A673 (cell line): ENCODE measurements at places on chromosomes 4 and X. TPM values are rescaled to one million over a fixed set of nuclear protein-coding genes. Genes with fewer than 3 reads are reported as not detected.
A peak's percentile ranks its signal among the peaks of the same experiment; 100 is the strongest.

DNA sequence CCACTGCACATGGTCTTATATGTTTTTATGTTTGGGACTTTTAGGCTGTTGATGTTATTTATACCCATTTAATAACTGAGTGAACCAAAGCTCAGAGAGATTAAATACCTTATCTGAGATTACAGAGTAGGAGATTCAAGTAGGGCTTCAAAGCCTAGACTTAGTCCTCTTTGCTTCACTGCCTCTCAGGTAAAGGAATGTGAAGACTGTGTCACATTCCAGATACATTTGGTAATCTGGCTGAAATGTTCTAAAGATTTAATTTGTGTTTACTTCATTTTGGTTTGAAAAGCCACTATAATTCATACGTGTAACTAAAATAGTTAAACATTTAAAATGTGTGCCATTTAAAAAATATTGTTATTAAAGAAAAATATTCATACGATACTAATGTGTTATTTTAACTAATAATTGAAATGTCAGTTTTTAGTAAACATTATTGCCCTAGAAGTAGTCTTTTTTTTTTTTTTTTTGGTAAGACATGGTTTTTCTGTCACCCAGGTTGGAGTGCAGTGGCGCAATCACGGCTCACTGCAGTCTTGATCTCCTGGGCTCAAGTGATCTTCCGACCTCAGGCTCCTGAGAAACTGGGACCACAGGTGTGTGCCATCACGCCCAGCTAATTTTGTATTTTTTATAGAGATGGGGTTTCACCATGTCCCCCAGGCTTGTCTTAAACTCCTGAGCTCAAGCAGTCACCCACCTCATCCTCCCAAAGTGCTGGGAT, 54.3 kb downstream of the WWC2 start:
- no peaks in the 10 kb centered on the region for H3K36me3 ChIP-seq
- peaks cover 12% of the 10 kb centered on the region for H3K4me1 ChIP-seq
- H3K27me3 ChIP-seq, result no peaks in the 10 kb centered on the region
- H3K27ac ChIP-seq, result no peak overlapping the region
- no peak for DNase-seq

SLC9A7 gene
- 11.3 and 13.1 TPM in 2 replicates for total RNA-seq

DNA sequence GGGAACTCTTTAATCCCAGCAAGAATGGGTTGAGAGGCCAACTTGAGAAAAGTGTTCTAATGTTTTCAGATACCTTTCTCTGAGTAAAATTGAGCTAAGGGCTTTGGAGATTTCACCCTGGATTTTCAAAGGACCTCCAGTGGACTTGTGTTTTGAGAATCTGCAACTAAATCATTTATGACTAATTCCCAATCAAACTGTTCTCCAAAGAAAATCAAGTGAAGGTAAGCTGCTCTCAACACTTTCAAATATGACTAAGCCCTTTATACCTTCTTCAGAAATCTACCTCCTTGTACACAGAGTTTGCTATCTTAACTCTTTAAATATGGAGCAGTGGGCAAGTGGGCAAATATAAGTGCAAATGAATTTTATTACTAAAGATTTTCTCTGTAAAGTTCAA, 392.9 kb downstream of the PDGFC start:
- H3K4me3 ChIP-seq, result no peak overlapping the region
- no peaks in the 10 kb centered on the region for H3K27me3 ChIP-seq
- DNase-seq, result no peak
- H3K4me1 ChIP-seq, result peaks cover 5% of the 10 kb centered on the region
- no peak overlapping the region for H3K27ac ChIP-seq

DNA sequence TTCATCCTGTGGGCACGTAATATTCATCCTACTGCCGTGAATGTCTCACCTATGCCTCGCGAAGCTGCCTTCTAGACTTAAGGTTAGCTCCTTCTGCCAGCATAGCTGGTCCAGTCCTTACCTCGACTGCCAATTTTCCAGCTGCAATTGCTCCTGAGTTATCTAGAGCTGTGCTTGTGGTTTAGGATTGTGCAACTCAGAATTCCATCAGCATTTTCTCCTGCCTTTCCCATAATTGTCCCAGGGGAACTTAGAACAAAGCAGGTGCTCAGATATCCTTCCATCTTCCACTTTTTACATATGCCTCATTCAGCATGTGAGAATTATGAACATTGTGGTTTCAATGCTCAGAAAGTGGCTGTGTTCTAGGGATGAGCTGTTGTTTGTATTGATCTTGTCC, 131.4 kb upstream of the ADGRL3 start:
- no peak overlapping the region for H3K4me3 ChIP-seq
- DNase-seq, result no peak
- H3K27me3 ChIP-seq, result no peaks in the 10 kb centered on the region
- H3K36me3 ChIP-seq, result no peaks in the 10 kb centered on the region
- no peaks in the 10 kb centered on the region for H3K4me1 ChIP-seq

GRCh38 chr4:27318740-27319139, 458.1 kb downstream of the STIM2 start:
- H3K27ac ChIP-seq, result no peak overlapping the region
- H3K4me3 ChIP-seq, result no peak overlapping the region
- H3K27me3 ChIP-seq, result no peaks in the 10 kb centered on the region
- H3K4me1 ChIP-seq, result no peaks in the 10 kb centered on the region
- H3K36me3 ChIP-seq, result no peaks in the 10 kb centered on the region
- DNase-seq, result peak; percentile 80

DNA sequence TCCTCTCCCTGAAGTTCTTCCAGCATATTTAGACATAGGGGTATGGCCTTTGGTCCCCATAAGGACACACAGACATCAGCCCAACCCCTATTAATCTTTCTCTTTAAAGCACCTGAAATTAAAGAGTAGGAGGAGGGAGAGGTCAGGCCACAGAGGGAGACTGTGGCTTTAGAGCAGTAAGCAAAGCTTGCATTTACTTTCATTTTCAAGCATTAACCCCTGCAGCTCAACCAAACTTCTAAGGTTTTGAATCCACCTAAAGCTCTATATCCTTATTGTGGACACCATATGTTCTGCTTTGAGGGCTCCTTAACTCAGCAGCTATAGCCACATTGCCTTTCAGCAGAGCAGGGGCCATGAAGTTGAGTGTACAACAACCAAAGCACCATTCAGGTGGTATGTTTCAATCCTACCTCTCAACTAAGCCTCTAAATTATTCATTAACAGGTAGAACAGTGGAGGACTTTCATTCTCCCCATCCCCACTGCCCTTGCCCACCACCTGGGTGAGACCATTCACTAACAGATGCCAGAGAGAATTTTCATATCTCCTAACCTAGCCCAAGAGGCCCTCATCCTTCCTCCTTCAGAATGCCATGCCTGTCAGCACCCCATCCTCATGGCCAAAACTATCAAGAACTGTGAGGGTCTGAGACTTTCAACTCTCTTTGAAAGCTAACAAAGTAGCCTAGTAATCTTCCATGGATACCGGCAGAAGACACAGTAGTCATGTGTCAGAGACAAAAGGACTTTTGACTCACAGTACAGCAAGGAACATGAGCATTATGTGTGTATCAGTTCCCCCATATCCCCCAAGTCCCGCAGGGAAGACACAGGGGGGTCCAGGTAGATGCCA, 20.8 kb downstream of the LIN54 start:
- no peaks in the 10 kb centered on the region for H3K4me1 ChIP-seq
- H3K27ac ChIP-seq, result no peak overlapping the region
- H3K27me3 ChIP-seq, result no peaks in the 10 kb centered on the region
- no peak for DNase-seq

GRCh38 chr4:108861334-108861733, 98.5 kb upstream of the ETNPPL start:
- H3K27ac ChIP-seq, result no peak overlapping the region
- no peaks in the 10 kb centered on the region for H3K4me1 ChIP-seq
- H3K27me3 ChIP-seq, result no peaks in the 10 kb centered on the region

- no peaks in the 10 kb centered on the region for H3K36me3 ChIP-seq
These were observed 41.4 kb downstream of the PABPC4L start for GRCh38 chr4:134160211-134160610.

DNA sequence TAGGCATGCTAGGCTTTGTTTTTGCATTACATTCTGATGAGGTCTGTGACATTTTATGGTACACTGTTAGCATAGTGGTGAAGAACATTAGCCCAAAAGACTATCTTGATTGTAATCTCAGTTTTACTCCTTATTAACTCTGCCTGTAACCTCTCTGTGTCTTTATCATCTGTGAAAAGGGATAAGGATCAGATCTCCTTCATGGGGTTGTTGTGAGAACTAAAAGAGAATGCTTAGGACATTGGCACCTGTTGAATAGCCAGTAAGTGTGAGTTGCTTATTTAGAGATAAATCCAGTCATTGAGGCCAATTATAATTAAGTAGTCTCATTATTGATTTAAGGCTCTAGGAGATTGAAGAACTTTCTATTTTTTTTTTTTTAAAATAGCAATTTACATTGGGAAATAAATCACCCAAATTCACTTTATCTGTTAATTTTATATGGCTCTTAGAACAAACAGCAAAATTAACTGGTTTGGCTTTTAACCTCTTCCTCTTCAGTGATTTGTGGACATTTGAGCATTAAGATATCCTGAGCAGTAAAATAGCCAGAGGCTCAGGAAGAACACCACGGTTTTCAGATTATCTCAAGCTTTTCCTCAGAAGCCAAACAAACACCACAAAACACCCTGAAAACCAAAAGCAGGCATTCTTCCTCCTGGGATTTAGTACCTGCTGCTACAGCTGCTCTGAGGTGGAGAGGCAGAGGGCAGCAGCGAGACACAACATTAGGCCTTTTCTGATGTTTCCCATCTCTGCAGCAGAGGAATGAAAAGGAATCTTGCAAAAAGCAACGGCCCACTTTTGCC, 192.9 kb downstream of the ARHGAP10 start:
- H3K4me1 ChIP-seq, result peaks cover 28% of the 10 kb centered on the region
- H3K27ac ChIP-seq, result no peak overlapping the region
- DNase-seq, result peak; percentile 59
- H3K27me3 ChIP-seq, result no peaks in the 10 kb centered on the region
- H3K4me3 ChIP-seq, result no peak overlapping the region

- no peaks in the 10 kb centered on the region for H3K36me3 ChIP-seq
- DNase-seq, result no peak
- H3K27ac ChIP-seq, result no peak overlapping the region
- H3K4me3 ChIP-seq, result no peak overlapping the region
- no peaks in the 10 kb centered on the region for H3K4me1 ChIP-seq
These were observed 34.7 kb upstream of the PPARGC1A start for GRCh38 chr4:23924556-23924955.

NR0B1 gene
- total RNA-seq, result 54.5 and 69.6 TPM in 2 replicates

- no peaks in the 10 kb centered on the region for H3K36me3 ChIP-seq
- no peaks in the 10 kb centered on the region for H3K4me1 ChIP-seq
- H3K27ac ChIP-seq, result no peak overlapping the region
- no peak for DNase-seq
- peaks cover 3% of the 10 kb centered on the region for H3K27me3 ChIP-seq
These were observed 16.3 kb downstream of the RNF128 start for GRCh38 chrX:106742805-106743204.

DNA sequence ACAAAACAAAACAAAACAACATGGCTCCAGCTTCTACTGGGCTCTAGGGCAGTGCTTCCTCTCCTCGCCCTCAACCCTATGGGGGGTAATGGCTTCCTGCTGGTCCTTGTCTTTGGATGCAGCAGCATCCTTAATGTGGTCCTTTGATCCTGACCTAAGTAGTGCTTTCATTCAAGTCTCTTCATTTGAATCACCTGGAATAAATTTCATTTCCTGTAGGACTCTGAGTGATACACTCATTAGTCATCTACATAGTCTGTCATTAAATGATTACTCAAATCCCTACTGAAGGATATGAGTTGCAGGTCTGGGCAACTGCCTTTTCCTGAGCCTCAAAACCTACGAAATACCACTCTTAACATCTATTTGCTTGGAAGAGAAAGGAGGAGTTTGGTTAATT, 54.5 kb downstream of the RHOH start:
- H3K27me3 ChIP-seq, result no peaks in the 10 kb centered on the region
- peak; percentile 29 for DNase-seq
- H3K27ac ChIP-seq, result no peak overlapping the region

- DNase-seq, result no peak
- no peak overlapping the region for H3K27ac ChIP-seq
- no peaks in the 10 kb centered on the region for H3K36me3 ChIP-seq
- H3K27me3 ChIP-seq, result no peaks in the 10 kb centered on the region
- H3K4me1 ChIP-seq, result no peaks in the 10 kb centered on the region
These were observed 77.6 kb downstream of the ARHGAP6 start for GRCh38 chrX:11588097-11588496.

DNA sequence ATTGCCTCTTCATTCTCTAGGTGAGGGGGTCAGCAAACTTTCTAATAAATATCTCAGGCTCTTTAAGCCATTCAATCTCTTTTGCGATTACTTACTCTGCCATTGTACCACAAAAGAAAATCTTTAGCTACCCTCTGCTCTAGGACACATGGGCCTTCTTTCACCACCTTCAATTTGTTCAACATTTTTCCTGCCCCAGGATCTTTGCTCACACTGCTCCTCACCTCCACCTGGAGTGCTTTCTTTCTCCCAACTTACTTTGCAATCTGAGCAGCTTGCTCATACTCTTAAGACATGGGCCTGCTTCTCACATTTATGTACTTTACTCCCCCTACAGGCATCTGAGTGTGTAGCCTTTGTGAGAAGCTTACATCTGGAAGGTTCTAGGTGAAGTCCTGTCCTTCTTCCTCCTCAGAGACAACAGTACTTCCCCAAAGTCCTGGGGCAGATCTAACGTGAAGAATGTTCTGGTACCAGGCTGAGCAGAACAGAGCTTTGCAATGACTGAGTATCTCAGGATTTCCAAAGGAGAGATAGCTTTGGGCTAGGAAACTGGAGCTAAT, 55.0 kb upstream of the PRDM5 start:
- H3K4me1 ChIP-seq, result no peaks in the 10 kb centered on the region
- H3K27ac ChIP-seq, result no peak overlapping the region

GRCh38 chr4:85834934-85835333, 360.0 kb downstream of the ARHGAP24 start:
- no peaks in the 10 kb centered on the region for H3K36me3 ChIP-seq
- no peak for DNase-seq
- no peak overlapping the region for H3K27ac ChIP-seq

- H3K4me3 ChIP-seq, result no peak overlapping the region
- no peaks in the 10 kb centered on the region for H3K27me3 ChIP-seq
- H3K27ac ChIP-seq, result no peak overlapping the region
- DNase-seq, result no peak
These were observed 149.4 kb downstream of the FAT4 start for GRCh38 chr4:125464146-125464545.

USP51 gene
- 0.96 and 1.4 TPM in 2 replicates for total RNA-seq

DNA sequence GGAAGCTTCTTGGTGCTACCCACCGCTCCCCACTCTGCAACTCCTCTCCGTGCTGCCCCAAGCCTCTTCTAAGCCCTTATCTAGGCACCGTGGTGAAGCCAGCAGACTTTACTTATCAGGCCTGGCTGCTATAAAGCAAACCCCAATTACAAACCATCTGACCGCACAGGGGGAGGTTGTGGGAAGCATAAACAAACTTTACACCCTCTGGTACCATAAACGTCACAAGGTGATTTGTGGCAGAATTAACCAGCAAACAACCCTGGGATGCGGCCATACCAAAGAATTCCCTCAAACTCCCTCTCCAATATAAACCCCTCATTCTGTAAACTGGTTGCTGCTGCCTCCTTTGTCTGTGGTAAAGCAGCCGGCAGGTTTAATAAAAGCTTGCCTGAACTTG, 55.2 kb downstream of the MAGEC2 start:
- no peaks in the 10 kb centered on the region for H3K4me1 ChIP-seq
- no peak overlapping the region for H3K4me3 ChIP-seq
